ENCODE measurements at places on chromosomes 2 and 18.

- no peak overlapping the region for H3K4me3 ChIP-seq
- H3K27me3 ChIP-seq = no peaks in the 10 kb centered on the region
- DNase-seq = peak; percentile 60
These were observed 23.4 kb upstream of the GLI2 start for GRCh38 chr2:120712180-120712681.

DNA sequence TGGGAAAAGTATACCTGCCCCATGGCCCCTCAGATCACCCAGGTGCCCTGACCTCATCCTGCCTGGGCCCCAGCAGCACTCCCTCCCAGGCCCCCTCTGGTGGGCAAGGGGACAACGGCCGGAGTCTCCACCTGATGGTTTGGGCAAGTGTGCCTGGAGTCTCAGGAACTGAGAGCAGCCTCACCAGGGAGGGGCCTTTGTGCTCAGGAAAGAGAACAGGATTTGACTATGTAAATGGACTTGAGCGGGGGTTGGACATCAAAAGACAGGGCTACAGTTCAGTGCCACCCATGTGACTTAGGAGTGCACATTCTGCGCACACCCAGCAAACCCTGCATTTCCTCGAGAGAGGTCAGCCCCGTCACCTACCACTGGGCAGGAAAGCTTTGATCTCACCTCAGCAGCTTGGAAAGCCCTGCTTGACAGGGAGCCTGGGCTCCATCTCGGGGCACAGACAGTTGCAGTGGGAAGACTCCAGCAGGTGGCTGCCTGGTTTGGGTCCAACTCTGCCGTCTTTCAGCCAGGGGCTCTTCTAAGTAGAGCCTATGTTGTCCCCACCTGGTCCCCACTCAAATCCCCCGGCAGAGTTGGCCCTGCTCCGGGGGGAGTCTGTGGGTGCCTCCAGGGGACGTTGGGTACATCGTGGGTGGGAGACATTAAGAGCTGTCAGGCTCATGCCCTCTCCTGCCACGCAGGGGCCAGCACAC, 3.3 kb downstream of the INPP5D start:
- no peaks in the 10 kb centered on the region for H3K27me3 ChIP-seq
- H3K4me1 ChIP-seq = no peaks in the 10 kb centered on the region
- H3K36me3 ChIP-seq = no peaks in the 10 kb centered on the region
- H3K4me3 ChIP-seq = no peak overlapping the region
- no peak for DNase-seq
- H3K27ac ChIP-seq = no peak overlapping the region

- H3K36me3 ChIP-seq = no peaks in the 10 kb centered on the region
- H3K4me3 ChIP-seq = no peak overlapping the region
- H3K4me1 ChIP-seq = no peaks in the 10 kb centered on the region
These were observed 165.4 kb downstream of the MYCN start for GRCh38 chr2:16105669-16106281.

DNA sequence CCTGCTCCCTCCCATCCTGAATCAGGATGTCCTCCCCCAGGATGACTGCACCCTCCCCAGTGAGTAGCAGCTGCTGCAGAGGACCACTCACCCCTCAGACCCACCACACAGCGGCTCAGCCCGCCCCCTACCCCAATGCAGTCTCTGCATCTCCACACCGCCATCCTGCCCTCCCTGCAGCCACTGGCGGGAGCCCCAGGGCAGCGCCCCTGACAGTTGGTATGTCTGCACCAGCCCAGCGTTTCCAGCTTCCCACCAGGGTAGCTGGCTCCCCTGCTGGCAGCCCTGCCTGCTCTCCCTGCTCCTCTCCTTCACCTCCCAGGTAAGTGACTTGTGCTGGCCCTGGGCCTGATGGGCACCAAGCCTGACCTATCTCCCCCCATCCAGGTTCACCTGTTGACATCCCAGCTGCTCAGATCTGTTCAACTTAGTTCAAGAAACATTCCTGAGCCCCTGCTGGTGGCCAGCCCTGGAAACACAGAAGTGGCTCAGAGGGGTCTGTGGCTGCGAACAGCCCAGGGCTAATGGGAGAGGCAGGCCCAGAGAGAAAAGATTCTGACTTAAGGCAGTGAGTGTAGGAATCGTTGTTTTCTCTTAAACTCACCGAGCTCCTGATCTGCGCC, 117.7 kb upstream of the RAB6C start:
- no peak for DNase-seq
- no peaks in the 10 kb centered on the region for H3K27me3 ChIP-seq
- no peak overlapping the region for H3K4me3 ChIP-seq
- no peaks in the 10 kb centered on the region for H3K4me1 ChIP-seq

GRCh38 chr18:36403896-36404820, 106.6 kb downstream of the FHOD3 start:
- H3K4me3 ChIP-seq = no peak overlapping the region
- no peak for DNase-seq
- H3K4me1 ChIP-seq = no peaks in the 10 kb centered on the region
- H3K27me3 ChIP-seq = no peaks in the 10 kb centered on the region

GRCh38 chr2:101375653-101376052, 11.7 kb downstream of the CREG2 start:
- H3K4me1 ChIP-seq = no peaks in the 10 kb centered on the region
- H3K27me3 ChIP-seq = no peaks in the 10 kb centered on the region
- no peak for DNase-seq

DNA sequence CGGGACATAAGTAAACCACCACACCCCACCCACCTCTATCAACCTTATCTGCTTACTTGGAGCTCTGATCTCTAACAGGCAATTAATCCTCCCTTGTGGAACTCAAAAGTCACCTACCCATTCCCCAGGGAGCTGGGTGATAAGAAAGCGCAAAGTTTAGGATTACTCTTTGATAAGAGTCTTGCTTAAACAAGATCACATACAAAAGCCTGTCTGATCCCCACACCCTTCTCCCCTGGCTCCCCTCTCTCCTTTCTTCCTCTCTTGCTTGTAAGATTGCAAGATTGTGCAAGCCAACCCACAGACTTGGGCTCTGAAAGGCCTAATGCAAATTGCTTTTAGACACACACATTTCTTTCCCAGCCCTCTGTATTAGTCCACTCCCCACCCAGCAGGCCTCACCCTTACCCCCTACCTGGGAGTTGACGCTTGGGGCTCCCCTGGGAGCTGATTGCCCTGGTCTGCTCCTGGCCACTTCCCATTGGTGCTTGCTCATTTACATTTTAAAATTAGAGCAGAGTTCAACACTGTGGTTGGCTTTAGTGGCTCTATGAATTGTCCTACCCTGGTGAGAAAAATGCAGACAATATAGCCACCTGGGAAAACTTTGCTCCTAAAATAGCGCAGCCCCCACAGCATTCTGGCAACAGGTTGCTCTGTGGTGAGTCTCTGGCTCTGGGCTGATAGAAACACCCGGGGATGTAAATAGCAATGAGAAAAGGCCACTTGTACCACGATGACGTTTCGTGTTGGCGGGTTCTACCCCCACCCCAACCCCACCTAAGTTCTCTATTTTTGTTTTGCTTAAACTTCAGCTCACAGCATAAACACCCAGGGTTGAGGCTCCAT, 92.8 kb upstream of the MSH2 start:
- no peaks in the 10 kb centered on the region for H3K27me3 ChIP-seq
- peaks cover 10% of the 10 kb centered on the region for H3K4me1 ChIP-seq
- H3K36me3 ChIP-seq = no peaks in the 10 kb centered on the region
- H3K4me3 ChIP-seq = no peak overlapping the region
- peak; percentile 54 for DNase-seq

- H3K4me3 ChIP-seq = no peak overlapping the region
- H3K4me1 ChIP-seq = no peaks in the 10 kb centered on the region
- H3K27ac ChIP-seq = no peak overlapping the region
- H3K27me3 ChIP-seq = no peaks in the 10 kb centered on the region
- H3K36me3 ChIP-seq = no peaks in the 10 kb centered on the region
These were observed 287.7 kb downstream of the PTGR3 start for GRCh38 chr18:74921057-74921820.

DNA sequence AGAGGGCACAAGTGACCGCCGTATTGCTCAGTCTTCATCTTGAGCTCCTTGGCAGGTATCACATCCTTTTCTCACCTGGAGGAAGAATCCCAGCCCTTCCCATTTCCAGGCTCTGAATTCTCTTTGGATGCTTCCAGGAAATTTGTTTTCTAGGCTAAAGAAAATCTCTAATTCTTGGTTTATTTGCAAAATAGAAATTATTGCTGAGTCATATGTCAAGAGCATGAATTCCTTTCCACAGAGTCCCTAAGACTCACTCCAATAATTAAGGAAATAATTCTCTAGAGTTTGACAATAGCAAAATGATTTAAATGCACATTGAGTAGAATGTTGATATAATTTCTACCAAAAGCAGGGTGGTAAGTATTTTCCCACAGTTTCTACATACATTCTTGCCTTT, 16.3 kb upstream of the CCDC68 start:
- no peak overlapping the region for H3K27ac ChIP-seq
- H3K36me3 ChIP-seq = no peaks in the 10 kb centered on the region
- DNase-seq = no peak
- no peaks in the 10 kb centered on the region for H3K4me1 ChIP-seq
- no peaks in the 10 kb centered on the region for H3K27me3 ChIP-seq

- peaks cover 38% of the 10 kb centered on the region for H3K4me1 ChIP-seq
- H3K27me3 ChIP-seq = no peaks in the 10 kb centered on the region
- DNase-seq = peak; percentile 41
- H3K36me3 ChIP-seq = no peaks in the 10 kb centered on the region
These were observed 33.0 kb downstream of the ACVR1 start for GRCh38 chr2:157843081-157843480.

DNA sequence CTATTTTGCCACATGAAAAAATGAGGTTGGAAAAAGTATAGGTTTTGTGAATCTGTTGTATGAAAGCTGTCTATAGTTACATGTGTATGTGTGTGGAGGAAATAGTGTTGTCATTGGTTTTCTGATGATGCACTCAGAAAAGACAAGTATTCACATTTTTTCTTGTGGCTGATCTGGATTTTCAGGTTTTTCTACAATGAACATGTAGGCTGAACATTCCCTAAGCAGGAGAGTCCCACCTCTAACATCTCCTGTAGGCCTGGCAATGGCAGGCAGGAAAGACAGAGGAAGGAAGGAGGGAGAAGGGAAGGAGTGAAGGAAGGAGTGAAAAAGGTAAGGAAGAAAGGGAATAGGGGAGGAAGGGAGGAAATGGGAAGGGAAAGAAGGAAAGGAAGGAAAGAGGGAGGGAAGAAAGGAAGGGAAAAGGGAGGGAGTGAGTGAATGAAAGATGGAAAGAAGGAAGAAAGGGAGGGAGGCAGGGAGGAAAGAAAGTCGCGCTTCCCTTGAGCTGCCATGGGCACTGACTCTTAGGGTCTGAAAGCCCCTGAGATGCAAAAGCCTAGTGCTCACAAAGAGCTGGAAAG, 495 bp upstream of the IL36RN start:
- DNase-seq = no peak
- no peaks in the 10 kb centered on the region for H3K36me3 ChIP-seq
- H3K4me1 ChIP-seq = no peaks in the 10 kb centered on the region
- H3K27ac ChIP-seq = no peak overlapping the region
- H3K4me3 ChIP-seq = no peak overlapping the region
- peaks cover 7% of the 10 kb centered on the region for H3K27me3 ChIP-seq

DNA sequence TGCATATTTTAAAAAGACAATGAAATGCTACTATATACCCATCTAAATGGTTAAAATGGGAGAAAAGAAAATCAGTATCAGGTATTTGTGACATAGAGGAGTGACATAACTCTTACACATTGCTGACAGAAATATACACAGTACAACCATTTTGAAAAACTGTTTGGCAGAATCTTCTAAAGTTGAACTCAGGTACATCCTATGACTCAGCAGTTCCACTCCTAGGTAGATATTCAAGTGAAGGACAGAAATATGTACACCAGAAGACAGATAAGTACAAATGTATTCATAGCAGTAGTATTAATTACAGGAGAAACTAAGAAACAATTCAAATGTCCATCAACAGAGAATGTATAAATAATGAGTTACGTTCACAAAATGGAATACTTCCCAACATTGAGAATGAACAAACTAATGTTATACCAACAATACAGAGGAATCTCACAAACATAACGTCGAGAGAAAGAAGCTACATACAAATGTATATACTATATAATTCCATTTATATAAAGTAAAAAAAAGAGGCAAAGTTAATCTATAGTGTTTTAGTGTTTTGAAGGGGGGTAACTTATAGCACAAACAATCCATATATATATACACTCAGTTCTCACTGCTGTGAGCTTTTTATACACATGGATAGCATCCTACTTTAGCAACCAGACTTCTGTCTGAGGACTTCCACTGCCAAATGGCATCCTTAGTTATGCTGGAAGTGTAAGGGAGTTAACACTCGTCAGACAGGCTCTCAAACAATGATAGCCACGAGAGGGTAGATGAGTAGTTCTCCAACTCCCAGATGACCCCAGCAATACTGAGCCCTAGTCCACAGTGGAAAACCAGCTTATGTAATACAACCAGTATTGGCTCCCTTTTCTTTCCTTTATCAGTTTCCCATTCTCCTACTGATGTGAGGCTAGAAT, 172.5 kb downstream of the NBAS start:
- no peak overlapping the region for H3K27ac ChIP-seq
- no peak overlapping the region for H3K4me3 ChIP-seq
- H3K27me3 ChIP-seq = no peaks in the 10 kb centered on the region
- H3K36me3 ChIP-seq = peaks cover 7% of the 10 kb centered on the region
- H3K4me1 ChIP-seq = no peaks in the 10 kb centered on the region

DNA sequence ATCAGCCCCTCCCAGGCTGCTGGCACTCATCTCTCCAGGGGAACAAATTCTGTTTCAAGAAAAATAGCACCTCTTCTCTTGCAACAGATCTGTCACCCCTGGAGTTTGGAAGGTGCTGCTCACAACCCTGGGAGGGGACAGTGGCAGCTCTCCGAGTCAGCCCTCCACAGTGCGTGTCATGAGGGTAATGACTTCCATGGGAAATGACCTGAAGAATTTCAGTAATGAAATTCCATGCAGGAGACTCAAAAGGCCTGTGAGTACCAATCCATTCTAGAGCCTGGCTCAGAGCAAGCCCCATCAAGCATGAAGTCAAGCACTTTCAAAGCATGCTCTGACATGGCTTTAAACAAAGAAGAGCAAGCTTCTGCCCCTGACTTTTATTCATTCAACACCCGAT, 276.3 kb upstream of the PARD3B start:
- DNase-seq = no peak
- no peak overlapping the region for H3K4me3 ChIP-seq
- no peaks in the 10 kb centered on the region for H3K36me3 ChIP-seq
- peaks cover 13% of the 10 kb centered on the region for H3K27me3 ChIP-seq

DNA sequence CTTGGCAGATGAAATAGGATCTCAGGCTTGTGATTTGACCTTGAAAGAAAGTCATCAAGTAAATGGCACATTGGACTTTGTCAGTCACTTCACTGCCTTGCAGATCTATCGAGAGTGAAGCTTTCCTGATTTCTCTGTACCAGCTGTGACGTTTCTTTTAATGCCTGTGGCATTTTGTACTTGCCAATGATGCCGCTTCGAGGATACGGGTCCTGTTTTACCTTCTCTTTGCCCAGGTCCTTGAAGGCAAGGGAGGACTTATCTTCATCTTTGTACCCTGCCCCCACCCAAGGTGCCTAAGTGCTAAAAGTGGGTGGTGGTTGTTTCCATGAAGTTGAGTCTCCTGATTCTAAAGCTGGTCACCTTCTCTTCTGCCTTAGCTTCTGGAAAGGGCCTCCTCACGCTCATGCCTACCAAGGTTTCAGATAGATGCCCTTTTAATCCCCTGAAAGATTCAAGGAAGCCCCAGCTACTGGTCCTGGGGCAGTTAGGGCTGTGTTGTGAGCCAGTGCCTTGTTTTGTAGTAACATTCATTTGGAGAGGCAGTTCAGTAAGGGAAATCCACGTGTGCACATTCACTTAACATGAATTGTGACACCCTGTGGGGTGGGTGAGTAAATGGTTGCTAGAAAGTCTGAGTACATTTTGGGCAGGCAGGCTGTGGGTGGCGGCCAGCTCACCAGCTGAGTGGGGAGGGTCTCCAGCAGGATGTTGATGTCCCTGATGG, 6.1 kb downstream of the LBH start:
- H3K4me1 ChIP-seq = peaks cover 31% of the 10 kb centered on the region
- H3K27me3 ChIP-seq = no peaks in the 10 kb centered on the region
- H3K36me3 ChIP-seq = peaks cover 43% of the 10 kb centered on the region
- no peak overlapping the region for H3K4me3 ChIP-seq

Measured in astrocyte (in vitro differentiated cells and primary cell).